Kasumi-1 (cell line): ENCODE measurements at places on chromosomes 5 and 9.

- DNase-seq = no peak
These were observed 27.5 kb downstream of the GDNF start for GRCh38 chr5:37812365-37812764.

DNA sequence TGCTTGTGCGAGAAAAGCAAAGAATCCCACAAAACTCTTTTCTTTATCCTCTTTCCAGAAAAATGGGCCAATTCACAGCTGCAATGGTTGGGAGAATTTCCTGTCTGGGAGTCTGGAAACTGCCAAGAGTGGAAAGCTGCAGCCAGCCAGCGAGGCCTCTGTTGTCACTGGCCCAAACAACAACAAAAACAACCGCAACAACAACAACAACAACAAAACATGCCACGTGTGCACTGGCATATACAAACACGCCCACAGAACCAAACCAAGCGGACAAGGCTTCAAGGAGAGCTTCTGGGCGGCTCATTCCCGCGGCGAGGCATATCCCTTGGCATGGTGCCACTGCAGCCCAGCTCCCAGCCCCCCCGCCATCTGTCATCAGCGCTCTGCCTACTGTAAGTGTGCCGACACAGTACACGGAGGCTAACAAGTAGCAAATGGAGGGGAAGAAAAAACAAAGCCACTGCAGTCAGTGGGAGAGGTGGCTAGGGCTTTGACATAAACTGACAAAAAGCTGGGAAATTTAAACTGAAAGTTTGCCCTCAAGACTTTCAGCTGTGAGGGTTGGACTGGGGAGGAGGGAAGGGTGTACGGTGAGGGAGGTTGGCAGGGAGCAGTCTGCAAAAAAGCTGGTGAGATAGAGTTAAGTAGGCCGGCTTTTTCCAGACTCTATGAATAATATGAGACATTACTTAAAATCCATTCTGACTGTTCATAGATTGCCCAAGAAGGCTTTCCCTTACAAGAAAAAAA, 165.0 kb upstream of the ZNF462 start:
- no peak for DNase-seq

GRCh38 chr9:109588415-109588814, 90.3 kb upstream of the PTPN3 start:
- DNase-seq = no peak

DNA sequence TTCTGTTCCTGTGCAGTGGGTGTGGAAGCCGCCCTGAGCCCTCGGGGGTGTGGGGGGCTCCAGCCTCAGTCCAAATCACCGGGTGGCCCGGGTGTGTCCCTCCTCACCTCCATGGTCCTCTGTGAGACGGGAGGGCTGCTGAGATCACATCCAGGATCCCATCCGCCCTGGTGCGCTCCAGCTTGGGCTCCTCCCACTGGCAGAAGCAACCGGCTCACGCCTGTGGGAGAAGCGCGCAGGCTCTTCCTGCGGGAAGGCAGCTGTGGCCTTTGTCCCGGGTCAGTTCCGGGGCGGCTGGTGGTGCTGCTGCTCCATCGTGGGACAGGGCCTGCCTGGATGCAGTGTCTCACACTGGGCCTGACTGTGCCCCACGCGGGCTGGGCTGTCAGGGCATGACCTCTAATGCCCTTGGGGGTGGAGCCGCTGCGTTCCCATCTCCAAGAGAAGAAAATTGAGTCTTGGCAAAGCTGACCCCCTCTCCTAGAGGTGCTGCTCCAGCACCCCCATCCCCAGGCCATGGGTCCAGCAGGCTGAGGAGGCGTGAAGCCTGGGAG, 18.5 kb downstream of the OLFM1 start:
- no peak for DNase-seq

DNA sequence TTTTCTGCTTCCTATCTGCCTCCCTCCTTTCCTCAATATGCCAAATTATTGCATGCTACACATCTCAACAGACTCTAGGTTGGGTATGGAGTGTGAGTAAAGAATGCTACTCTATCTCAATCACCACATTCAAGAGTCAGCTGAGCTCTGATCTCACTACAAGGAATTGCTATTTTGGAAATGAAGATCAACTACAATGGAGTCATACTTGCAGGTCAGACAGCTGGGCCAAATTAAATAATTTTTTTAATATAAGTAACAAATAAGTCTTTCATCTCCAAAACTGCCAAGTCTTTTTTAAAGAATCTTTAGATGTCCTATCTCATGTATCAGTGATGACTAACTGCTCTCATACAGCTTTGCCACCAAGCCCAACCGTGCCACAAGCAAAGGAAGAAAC, 64.0 kb downstream of the DEPDC1B start:
- no peak for DNase-seq

DNA sequence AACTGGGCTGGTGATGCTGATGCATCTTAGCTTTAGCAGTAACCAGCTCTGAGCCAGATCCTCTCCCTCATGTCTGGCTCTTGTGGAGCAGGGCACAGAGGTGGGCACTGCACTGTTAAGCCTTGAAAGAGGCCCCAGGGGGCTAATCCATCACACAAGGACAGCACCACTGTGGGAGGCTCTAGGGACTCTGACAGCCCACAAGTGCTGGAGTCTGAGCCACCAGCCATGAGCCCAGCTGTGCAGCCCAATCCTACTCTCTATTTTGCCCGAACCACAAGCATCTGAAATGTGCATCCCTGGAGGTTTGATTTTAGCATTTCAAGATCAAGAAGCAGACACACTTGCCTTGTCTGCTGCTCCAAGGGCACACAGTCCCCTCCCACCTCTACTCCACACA, 407.1 kb upstream of the TRPC7 start:
- no peak for DNase-seq

GRCh38 chr9:114027159-114027862, 50.8 kb downstream of the AMBP start:
- DNase-seq = no peak

DNA sequence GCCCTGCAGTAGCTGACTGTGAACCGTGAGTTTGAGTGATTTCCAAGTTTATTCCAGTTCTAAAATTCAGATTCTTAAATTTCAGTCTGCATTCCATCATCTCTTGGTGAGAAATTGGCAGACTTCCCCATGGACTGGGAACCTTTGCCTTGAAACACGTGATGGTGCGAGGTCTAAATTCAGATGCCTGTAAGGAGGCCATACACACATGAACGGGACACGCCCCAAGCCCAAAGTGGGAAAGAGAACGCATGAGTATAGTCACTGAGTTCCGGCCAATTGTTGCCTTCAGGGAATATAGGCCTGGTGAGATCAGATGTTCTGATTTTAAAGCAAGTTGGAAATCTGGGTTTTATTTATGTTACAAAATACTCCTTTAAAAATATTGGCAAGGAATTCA, 1084.4 kb upstream of the WWC1 start:
- DNase-seq = no peak

- DNase-seq = no peak
These were observed 268.0 kb downstream of the ADAMTSL1 start for GRCh38 chr9:18741945-18742344.

DNA sequence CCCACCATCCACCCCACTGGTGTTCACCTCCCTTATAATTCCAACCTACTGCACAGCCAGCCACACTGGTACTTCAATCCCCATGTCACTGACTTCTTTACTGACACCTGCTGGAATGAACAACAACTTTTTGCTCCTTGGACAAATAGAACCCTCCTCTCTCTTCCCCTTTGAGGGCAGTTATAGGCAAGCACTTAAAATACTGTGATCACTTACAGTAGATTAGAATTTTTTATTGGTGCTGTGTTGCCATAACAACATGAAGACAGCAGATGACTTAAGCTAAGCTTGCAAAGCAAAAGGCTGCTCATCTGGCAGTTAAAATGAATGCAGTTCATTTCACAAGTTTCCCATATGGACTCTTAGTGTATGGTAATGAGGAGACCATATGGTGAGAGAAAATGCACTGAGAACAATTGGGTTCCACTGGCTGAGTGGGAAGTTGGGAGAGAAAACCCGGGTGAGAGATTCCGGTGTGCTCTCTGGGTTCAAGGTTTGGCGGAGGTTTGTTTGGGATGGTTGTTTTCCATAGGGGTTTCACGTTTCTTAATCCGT, 374.3 kb downstream of the EBF1 start:
- DNase-seq = no peak

DNA sequence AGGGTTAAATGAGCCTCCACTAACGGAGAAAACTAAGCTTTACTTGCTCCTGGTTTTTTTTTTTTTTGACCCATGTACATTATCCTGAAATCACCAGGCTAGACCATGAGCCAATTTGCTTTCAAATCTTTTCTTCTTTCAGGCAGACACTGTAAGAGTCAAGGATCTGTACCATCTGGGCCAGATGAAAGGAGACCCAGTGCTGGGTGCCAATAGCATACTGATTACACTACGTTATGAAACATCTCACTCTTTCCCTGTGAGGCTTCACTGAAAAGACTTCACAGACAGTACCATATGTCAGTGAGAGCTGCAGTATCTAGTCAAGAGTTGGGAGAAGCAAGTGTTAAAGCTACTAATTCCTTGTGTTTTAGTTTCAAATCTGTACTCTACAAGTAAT, 161.2 kb upstream of the PTPRD start:
- DNase-seq = no peak

GRCh38 chr9:35553670-35554543, 51.2 kb upstream of the TESK1 start:
- peak; percentile 82 for DNase-seq

DNA sequence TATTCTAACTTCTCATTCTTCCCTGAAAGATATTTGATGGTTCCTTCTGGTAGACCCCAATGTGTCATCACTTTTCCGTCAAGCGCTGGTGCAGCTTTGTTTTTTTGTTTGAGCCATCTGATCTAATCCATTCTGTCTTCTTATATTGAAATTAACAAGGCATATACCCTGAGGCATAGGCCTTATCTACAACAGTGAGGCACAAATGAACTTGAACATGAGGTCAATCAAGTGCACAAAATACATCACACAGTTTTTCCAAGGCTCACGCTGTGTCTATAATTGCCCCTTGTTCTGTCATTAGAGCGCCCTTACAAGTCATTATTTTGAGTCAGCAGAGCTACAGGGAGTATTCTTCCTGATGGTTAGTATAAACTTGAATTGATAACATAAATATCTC, 406.6 kb downstream of the MAT2B start:
- DNase-seq = no peak

- DNase-seq = no peak
These were observed 15.5 kb downstream of the FGD3 start for GRCh38 chr9:92962846-92963245.

DNA sequence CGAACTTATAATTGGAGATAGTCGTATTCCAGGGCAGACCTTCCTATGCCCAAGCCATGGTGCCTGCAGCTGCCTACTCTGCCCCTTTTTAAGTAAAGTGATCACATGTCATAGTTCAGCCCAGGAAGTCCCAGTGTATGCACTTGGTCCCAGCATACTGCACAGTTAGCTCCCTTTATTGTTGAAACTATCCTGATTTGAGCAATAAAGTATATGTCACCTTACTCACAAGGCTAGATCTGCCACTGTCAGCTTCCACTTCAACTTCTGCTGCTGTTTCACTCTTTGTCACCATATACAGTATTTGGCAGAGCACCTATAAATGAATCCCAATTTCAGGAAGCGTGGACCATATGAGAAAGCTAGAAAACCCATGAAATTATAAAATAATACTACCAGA, 103.8 kb upstream of the PTGER4 start:
- no peak for DNase-seq

DNA sequence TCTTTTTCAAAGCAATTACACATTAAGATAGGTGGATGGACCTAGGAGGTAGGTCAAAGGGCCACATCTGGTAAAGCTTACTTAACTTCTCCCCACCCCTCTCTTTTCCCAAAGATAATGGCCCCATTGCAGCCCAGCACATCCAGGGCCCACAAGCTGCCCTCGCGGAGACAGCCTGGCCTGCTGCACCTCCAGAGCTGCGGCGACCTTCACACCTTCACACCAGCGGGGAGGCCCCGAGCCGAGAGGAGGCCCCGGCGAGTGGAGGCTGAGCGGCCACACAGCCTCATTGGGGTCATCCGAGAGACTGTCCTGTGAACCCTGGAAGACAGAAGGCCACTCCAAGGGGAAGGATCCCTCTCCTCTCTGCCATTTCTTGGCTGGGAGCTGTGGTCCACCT, 66.5 kb downstream of the ENTREP1 start:
- DNase-seq = no peak

GRCh38 chr5:136474466-136474865, 109.1 kb upstream of the TRPC7 start:
- no peak for DNase-seq

DNA sequence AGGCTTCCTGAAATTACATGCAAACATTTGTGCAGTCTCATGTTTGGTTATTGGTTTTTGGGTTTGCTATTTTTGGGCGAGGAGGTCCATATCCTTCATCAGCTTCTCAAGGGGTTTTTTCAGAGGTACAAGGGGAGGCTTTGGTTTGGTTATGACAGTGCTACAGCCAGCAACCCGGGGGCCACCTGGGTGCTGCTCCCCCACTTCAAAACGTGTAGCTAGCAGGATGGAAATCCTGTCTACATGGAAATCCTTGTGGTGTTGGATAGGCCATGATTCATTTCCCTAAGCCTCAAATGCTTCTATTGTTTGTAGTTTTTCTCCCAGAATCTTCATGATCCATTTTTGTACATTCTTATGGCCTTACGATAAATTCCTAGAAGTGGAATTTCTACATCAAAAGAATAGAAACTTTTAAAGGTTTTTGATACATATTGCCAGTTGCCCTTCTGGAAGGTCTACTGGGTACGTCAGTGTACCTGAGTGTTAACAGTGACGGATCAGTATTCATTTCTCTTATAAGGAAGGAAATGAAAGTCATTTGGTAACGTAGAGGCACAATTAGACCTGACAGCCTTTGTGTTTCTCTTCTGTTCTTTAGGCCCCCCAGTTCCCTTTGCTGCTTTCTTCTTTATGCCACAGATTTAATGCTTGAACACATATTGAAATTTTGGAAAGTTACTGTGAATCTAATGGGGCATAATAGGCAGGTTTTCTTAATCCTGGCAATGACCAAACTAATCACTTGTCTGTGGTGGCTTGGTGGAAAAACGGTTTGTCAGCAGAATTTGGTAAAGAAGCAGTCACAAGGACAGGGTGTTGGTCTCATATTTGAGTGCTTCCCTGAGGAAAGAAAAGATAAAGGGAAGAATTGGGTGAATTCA, 69.7 kb upstream of the ABL1 start:
- DNase-seq = no peak

DNA sequence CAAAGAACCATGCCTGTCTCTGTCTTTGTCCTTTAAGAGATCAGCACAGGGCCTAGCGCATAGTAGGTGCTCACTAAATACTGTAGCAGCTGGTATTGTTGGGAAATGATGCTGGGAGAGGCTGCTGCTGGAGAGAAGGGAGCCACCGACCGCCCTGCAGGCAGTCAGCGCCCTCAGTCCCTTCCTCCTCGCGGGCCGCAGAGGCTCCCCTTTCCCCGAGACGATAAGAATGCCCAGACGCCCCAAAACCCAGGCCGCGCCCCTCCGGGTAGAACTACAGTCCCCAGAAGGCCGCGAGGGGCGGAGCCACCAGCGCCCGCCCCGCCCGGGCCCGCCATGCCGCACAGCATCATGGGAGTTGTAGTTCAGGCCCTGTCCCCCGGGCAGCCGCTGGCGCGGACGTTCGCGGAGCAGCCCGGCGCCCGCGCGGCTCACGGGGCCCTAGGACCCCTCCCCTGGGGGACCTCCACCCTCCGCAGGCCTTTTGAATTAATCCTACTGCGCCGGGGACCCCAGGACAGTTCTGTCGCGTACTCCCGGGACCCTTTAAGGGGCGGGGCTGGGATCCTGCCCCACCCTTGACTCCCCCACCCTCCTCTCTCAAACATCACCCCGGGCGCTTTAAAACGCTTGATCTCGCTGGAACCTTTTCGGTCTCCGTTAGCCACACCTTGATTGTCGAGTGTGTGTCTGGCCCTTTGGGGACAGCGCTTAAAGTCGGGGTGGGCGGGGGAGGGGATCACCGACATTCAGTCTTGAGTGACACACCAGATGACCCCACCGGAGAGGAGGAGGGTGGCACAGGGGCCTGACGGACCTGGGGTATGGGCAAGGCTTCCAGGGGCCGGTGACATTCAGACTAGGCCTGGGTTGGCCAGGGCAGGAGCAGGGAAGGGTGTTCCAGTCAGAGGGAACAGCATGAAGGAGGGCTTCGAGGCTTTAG, 24.8 kb upstream of the IER5L start:
- peak; percentile 65 for DNase-seq
